ENCODE measurements at places on chromosomes 4 and X.

DNA sequence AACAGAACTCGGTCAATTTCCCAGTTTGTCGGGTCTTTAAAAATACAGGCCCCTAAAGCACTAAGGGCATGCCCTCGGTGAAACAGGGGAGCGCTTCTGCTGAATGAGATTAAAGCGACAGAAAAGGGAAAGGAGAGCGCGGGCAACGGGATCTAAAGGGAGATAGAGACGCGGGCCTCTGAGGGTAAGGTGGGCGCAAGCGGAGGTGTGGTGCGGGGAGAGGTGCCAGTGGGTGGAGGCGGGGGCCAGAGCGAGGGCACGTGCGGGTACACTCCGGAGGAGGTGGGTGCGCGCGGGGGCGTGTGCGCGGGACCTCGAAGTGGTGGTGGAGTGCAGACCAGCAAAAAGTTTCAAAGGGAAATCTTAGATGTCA is 787 bp upstream of the TET2 start:
- DNase-seq: peak; percentile 59

DNA sequence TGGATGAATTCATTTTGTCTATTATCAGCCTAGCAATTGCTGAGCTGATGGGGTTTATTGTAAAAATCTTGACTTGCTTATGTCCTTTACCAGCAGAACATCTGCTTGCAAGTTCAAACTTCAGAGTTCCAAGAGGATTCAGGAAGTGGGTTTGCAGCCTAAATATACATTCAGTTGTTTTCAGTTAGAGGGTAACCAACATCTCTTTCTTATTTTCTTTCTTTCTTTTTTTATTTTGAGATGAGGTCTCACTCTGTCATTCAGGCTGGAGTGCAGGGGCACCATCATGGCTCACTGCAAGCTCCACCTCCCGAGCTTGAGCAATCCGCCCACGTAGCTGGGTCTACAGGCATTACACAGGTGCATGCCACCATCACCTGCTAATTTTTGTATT is 31.4 kb upstream of the FHL1 start:
- DNase-seq: no peak

- no peak for DNase-seq
These were observed 113.9 kb downstream of the AGTR2 start for GRCh38 chrX:116284400-116284799.

- DNase-seq: no peak
These were observed 6.9 kb downstream of the CCNB3 start for GRCh38 chrX:50211510-50211909.

- DNase-seq: peak; percentile 82
These were observed at the start of gene SPIN4 for GRCh38 chrX:63350941-63351616. Gene SPIN4 (minus strand): TSS chrX:63351332. CDS start chrX:63350819, 513 bp downstream.

DNA sequence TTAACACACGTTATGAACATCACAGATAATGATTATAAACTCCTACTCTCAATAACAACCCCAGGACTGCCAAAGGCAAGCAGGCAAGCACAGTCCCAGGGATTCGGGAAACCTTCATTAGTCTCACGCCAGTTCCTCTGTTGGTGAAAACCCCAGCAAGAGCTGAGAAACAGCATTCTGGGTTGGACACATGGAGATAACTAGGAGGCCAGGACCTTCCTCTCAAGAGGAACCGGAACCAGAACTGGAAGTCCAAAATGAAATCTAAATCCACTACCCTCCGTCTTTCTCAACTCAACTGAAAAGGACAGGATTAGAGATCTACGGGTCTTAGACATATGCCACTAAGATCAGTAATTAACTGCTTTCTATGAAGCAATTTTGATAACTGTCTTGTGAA is 3.8 kb downstream of the VEGFC start:
- DNase-seq: no peak

- DNase-seq: no peak
These were observed 23.0 kb downstream of the GPM6B start for GRCh38 chrX:13793897-13794296.

Measured in stimulated activated CD4-positive, alpha-beta T cell treated with anti-CD3 and anti-CD28 coated beads, Interleukin-15, amount 100 ng/mL, for 24 hours (primary cell).